ENCODE measurements at places on chromosomes 1 and 21.

GRCh38 chr1:56258371-56258770 is 321.0 kb downstream of the PLPP3 start:
- DNase-seq = no peak

- DNase-seq = peak; percentile 24
Observed at GRCh38 chr1:198880818-198881597, 242.2 kb downstream of the PTPRC start.

DNA sequence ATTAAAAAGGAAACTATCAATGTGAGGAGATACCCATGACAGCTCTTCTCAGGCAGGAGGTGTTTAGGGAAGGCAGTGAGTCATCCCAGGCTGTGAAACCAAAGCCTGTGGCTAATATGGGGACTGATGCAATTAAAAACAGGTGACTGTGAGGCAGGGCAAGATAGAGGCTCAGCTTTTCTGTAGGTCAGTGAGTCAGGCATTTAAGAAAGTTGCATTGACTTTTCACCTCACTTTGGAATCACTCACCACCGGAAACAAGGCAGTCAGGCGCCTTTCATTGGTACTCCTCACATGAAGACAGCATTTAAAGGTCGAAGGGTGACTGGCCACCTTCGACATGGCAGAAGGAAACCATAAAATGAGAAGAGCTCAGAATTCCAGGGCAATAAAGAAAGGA is 54.5 kb downstream of the PAPPA2 start:
- peak; percentile 6 for DNase-seq

GRCh38 chr1:101316256-101316655 is 79.4 kb downstream of the S1PR1 start:
- DNase-seq = no peak

DNA sequence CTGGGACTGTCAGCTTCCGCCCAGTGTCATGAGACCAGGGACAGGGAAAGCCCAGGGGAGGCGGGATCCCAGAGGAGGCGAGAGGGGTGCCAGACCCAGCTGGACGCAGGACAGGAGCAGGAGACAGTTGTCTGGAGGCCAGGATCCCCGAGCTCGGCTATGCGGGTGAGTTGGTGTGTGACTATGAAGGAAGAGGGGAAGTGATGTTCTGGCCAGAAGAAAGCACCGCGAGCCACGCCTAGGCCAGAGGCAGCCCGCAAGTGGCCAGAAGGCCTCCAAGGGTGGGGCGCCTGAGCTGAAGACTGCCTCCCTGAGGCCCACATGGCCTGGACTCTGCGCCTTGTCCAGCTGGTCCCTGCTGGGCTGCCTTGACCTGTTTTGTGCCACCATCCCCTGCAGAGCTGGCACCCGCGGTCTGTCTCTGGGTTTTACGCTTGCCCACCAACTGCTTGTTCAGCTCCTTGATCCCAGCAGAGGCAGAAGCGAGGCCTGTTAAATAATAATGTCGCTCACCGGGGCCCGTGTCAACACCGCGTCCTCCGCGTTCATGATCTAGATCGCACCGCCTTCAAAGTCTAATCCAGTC is 85.2 kb upstream of the ACTL8 start:
- DNase-seq = no peak

DNA sequence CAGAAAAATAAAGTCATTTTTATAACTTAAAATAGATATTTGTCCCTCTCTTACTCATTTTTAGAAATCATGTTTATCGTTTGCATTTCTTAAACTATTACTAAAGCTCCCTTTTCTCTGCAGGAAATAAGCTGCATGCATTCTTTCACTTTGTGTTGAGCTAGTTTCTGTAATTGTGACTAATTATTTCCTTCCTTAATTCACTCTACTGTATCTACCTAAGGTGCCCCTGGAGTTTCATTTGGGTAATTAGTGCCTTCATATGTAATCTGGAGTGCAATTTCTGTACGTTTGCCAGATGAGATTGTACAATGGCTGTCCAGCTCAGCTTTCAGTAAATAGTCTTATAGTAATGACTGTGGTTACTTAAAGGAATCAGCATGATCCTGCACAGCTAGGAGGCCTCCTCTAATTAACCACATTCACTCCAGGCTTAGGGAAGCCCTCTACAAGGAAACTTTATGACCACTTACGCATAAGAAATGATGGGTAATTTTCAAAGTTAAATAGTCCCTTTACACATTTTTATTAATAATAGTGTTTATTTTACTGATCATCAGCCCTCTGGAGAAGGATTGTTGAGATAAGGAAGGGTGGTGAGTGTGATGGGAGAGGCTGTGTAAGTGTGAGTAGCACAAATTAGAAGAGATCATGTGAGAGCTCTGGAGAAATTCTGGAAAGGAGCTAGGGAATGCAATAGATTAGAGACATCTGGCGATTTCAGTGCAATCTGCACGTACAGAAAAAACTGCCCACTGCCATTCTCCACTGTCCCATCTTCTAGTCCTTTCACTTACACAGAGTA is 86.8 kb downstream of the LRRC8C start:
- no peak for DNase-seq
